ENCODE measurements at places on chromosomes 11 and 22.
A peak's percentile ranks its signal among the peaks of the same experiment; 100 is the strongest.

GRCh38 chr11:110501428-110501827, 71.7 kb downstream of the FDX1 start:
- no peak for DNase-seq

DNA sequence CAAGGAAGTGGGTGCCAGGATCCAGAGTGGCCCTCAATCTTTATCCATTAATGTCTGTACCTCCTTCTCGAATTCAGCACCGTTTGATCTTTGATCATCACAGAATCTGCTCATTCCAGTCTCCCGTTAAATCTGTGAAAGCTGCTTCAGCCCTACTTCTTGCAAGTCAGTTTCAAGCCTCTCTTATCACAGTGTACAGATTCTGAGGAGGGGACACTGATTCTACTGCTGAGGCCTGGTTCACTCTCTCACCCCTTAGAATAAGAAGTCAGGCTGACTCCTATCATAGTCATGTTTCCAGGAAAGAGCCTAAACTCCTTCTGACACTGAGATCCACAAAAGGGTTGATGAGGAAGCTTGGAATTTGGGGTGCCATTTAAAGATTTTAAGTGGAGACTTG, 39.0 kb downstream of the MAML2 start:
- no peak for DNase-seq

DNA sequence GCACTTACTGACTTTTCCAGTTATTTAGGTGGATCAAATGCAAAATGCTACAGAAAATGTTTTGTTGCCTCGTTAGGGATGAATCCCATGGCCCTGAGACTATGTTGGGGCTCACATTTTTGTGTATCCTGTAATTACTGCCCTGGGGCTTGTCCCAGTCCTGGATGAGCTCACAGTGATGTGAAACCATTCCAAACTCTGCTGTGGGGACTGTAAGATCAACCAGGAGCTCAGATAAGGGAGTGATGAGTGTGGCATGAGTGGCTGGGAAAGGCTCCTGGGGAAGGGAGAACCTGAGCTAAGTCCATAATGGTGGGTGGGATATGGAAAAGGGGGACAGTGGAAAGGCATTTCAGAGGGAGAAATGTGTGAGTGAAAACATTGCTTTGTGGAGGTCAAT, 54.0 kb downstream of the SLC5A1 start:
- DNase-seq, result no peak

DNA sequence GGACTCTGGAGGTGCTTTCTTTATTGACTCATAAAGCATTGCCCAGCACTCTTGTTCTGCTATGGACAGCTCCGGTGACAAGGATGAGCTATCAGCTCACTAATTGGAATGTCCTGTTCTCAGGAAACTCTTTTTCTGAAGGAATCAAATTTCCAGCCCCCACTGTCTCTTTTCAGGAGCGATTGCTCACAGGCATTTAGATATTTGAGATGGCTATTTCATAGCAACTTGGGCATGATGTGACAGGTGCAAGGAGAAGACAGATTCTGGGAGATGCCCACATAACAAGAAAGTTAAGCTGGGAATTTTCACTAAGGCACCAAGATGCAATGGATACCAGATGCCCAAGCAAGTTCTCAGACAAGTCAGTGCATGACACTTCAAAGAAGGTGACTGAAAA, 123.4 kb upstream of the CSNK2A3 start:
- no peak for DNase-seq

DNA sequence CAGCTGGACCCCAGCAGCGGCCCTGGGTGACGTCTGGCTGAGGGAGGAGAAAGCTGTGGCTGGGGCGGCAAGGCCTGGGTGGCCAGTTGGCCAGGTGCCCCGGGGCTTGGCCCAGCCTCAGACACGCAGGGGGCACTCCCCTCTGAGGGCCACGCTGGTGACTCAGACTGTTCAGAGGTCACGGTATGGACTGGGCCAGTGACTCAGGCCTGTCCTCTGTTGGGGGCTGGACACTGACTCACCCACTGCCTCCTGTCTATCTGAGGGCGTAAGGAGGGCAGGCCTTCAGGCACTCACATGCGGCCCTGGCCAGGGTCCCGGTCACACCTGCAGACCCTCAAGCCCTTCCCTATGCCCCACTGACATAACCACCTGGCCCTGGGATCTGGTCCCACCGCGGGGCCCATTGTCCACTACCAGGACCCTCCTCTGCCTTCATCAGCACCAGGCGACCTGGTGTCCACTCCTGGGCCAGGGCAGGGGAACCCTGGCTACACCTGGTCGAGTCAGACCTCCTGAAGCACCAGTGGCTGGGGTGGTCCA, 3.7 kb upstream of the MUC5AC start:
- peak; percentile 92 for DNase-seq

- no peak for DNase-seq
Observed at GRCh38 chr22:47175151-47176025, 412.9 kb downstream of the TBC1D22A start.

DNA sequence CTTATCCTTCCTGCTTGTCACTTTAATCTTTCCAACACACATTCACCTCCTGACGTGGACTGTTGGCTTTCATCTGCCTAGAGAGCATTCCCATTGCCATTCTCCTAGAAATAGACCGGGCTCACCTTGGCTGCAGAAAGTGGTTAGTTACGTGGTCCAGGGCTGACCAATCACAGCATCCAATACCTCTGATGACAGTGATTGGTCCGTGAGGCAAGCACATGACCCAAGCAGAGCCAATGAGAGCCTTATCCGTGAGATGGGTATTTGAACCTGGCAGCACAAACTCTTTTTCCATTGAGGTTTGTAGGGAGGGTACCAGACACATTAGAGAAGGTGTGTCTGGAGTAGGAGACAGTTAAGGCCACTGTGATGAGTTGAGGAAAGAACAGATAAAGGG, 85.8 kb downstream of the MIAT start:
- no peak for DNase-seq

DNA sequence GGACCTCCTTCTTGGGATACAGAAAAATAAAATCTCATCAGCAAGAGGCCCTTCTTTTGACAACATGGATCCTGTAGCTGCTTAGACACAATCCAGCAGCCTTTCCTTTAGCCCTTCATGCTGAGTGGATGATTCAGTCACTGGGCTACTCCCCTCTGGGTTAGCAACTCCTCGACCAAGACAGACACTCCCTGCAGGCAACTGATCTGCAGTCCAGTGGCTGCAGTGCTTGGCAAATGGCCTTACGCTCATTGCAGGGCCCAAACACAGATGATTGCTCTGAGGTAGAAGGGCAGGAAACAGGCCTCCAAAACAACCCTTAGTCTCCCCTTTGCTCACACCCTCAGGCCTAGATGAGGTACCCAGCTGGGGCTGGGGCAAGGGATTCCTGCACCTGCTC, 73.2 kb upstream of the OPCML start:
- DNase-seq, result no peak

GRCh38 chr22:17753401-17753989, 20.8 kb downstream of the BID start:
- peak; percentile 37 for DNase-seq

DNA sequence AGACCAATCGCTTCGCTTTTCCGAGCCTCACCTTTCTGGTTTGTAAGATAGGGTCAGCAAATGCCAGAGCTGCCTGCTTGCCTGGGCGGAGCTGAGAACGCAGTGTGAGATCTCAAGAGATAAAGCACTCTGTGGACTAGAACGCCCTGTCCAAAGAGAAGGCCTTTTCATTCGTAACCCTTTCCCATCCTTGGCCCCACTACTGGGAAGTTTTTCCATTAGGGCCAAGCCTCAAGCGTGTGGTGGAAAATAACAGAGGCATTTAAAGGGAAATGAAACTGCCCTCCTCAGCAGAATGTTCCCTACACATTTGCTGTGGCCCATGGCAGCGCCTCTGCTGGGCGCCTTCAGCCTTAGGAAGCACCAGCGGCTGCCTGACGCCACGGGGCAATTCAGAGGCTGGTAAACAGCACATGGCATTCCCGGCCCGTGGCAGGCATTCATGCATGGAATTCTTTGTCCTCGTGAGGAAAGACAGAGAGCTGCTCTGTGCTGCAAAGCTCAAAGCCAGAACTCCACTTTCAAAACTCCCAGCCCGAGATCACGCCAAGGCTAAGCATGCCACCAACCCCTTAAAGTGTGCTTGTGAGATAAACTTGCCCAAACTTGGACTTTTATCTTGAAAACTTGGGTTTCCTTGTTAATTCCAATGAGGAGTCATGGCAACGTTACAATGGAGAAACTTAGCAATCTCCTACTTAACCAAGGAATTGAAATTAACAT, 38.1 kb downstream of the AHNAK start:
- peak; percentile 64 for DNase-seq
